Hepatocyte (in vitro differentiated cells): ENCODE measurements at places on chromosomes 1 and 21. TPM values are rescaled to one million over a fixed set of nuclear protein-coding genes. Genes with fewer than 3 reads are reported as not detected.

DNA sequence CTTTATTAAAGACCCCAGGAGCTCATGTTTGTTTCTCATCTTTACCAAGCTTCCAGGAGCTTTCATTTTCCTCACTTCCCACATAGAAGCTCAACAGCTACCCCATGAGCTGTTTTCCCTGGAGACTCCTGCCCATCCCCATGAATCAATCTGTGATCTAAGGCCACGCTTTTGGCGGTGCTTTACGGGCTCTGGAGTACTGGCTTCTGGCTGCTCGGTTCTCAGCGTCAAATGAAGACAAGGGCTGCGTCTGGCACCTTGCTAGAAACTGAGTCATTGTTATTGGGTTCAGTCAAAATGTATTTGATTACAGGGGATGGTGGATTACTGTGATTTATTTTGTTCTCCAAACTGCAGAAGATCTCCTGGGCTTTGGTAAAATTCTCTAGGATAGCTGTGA is 39.9 kb downstream of the ACP6 start:
- no peak for DNase-seq
- no peaks in the 10 kb centered on the region for H3K36me3 ChIP-seq
- H3K27me3 ChIP-seq: no peaks in the 10 kb centered on the region

- no peak for DNase-seq
- H3K4me3 ChIP-seq: no peak overlapping the region
- no peaks in the 10 kb centered on the region for H3K36me3 ChIP-seq
- H3K27ac ChIP-seq: no peak overlapping the region
- no peaks in the 10 kb centered on the region for H3K4me1 ChIP-seq
- no peaks in the 10 kb centered on the region for H3K27me3 ChIP-seq
These were observed 39.3 kb downstream of the CRP start for GRCh38 chr1:159675046-159675445.

GRCh38 chr1:108590957-108591356 is 31.1 kb downstream of the EEIG2 start:
- peak overlapping the region; percentile 48 for H3K27ac ChIP-seq
- H3K36me3 ChIP-seq: no peaks in the 10 kb centered on the region
- peaks cover 12% of the 10 kb centered on the region for H3K4me1 ChIP-seq
- no peaks in the 10 kb centered on the region for H3K27me3 ChIP-seq
- H3K4me3 ChIP-seq: no peak overlapping the region

DNA sequence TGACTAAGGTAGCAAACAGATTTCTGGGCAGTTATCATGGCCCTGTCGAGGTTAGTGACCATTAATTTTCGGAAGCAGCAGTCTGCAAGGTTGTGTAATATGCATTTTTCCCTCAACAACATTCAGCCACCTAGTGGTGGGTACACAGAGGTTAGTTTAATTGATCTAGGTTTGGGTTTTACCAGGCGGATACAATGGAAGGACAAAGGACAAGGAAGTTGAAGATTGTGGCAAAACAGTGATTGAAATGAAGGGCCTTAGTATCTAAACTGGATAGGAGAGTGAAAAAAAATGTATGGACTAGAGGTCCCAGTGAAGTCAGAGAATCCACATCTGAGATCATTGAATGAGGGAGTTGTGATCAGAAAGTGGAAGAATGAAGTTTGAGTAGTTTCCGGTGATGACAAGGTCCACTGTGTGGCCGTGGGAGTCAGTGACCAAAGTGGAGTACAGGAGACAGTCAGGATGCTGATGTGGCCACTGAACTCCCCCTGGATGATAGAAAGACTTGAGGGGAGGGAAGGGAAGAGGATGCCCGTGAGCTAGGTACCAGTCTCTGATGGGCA is 2.8 kb downstream of the ARMH1 start:
- no peak overlapping the region for H3K4me3 ChIP-seq
- peaks cover 15% of the 10 kb centered on the region for H3K4me1 ChIP-seq
- no peaks in the 10 kb centered on the region for H3K36me3 ChIP-seq
- peak; percentile 41 for DNase-seq

- no peak overlapping the region for H3K27ac ChIP-seq
- H3K4me3 ChIP-seq: no peak overlapping the region
- no peaks in the 10 kb centered on the region for H3K36me3 ChIP-seq
These were observed 180.2 kb downstream of the NR5A2 start for GRCh38 chr1:200207711-200208126.

CASQ2 gene
- 0.08 TPM in 1 of 2 replicates, not detected in the other for total RNA-seq

CA6 gene
- total RNA-seq: not detected in 2 replicates

FAM72A gene
- total RNA-seq: 0.83 and 0.92 TPM in 2 replicates

GRCh38 chr1:174877208-174877673 is 122.5 kb upstream of the CACYBP start:
- H3K27ac ChIP-seq: peak overlapping the region; percentile 45
- no peaks in the 10 kb centered on the region for H3K27me3 ChIP-seq
- peaks cover 4% of the 10 kb centered on the region for H3K4me1 ChIP-seq
- DNase-seq: peak; percentile 8

NUDT4B gene
- total RNA-seq: 107 and 127 TPM in 2 replicates

WDR64 gene
- total RNA-seq: 0.07 TPM in 1 of 2 replicates, not detected in the other

CYP4A11 gene
- total RNA-seq: 14.1 and 20.8 TPM in 2 replicates

JMJD4 gene
- total RNA-seq: 21.3 and 22.2 TPM in 2 replicates

UQCRHL gene
- 2.0 and 2.6 TPM in 2 replicates for total RNA-seq

- H3K4me1 ChIP-seq: peaks cover 13% of the 10 kb centered on the region
- H3K4me3 ChIP-seq: no peak overlapping the region
- no peak overlapping the region for H3K27ac ChIP-seq
- no peaks in the 10 kb centered on the region for H3K27me3 ChIP-seq
These were observed 42.6 kb downstream of the C8B start for GRCh38 chr1:56923201-56923600.

- H3K27me3 ChIP-seq: no peaks in the 10 kb centered on the region
- H3K4me3 ChIP-seq: no peak overlapping the region
- H3K36me3 ChIP-seq: no peaks in the 10 kb centered on the region
- H3K4me1 ChIP-seq: no peaks in the 10 kb centered on the region
- H3K27ac ChIP-seq: no peak overlapping the region
- no peak for DNase-seq
These were observed 8.6 kb downstream of the FNDC5 start for GRCh38 chr1:32861904-32862695.
